ENCODE measurements at places on chromosomes 2 and 18.
A peak's percentile ranks its signal among the peaks of the same experiment; 100 is the strongest.

- no peak for DNase-seq
Observed at GRCh38 chr18:63553081-63553480, 10.9 kb downstream of the SERPINB12 start.

DNA sequence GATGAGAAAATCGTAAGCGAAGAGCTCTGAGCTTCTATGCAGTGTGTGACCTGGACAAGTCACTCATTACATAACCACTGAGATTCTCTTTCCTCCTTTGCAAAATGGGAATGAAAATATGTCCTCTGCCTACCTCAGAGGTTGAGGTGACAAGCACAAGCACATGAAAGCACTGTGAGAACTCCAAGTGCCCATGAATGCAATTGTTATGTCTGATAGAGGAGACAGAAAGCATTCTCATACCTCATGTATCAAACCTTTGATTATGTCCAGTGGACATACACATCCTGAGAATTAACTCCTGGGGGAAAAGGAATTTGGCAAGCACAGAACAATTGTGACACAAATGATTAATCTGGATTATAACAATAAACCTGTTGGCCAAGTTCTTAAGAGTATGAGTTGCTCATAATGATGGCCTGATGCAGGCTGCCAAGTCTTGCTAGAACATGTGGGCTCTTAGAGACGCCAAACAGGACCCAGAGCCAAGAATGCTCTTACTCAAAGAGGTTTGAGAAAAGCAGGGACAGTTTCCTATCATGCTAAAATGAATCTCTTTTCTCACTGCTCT is 8.5 kb upstream of the RMDN2 start:
- no peak for DNase-seq

DNA sequence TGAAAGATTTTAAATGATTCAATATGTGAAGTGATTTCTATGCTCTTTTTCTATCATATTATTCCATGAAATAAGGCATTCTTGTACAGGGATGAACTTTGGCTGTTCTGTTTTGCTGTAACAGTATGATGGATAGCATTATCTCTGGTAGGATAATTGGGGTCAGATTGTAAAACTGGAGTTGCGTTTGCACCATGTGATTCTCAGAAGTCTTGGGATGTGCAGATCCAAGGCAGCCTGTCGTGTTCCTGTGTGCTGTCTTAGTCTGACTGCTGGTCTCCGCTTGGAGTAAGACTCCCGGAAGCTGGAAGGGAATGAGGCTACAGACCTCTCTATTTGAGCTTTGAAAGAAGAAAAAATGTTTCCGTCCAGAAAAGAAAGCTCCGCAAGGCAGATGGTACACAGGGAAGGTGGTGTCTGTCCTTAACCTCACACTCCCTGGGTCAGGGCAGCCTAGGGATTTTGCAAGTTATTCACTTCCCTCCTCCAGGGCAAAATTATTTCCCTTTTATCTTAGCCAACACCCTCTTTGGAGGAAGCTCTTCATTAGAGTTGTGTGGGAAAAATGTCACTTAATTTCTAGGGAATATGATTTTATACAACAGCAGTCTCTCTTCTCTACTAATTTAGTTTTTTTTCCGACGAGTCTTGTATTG is 250.6 kb downstream of the PTPRM start:
- no peak for DNase-seq

- no peak for DNase-seq
Observed at GRCh38 chr2:128794285-128794684, 475.6 kb upstream of the HS6ST1 start.

- peak; percentile 10 for DNase-seq
Observed at GRCh38 chr18:61955644-61956043, 62.8 kb upstream of the RNF152 start.

GRCh38 chr2:9310798-9311197 is 104.2 kb downstream of the ASAP2 start:
- no peak for DNase-seq
